T-helper 1 cell (primary cell): ENCODE measurements at places on chromosomes 5 and 9.

DNA sequence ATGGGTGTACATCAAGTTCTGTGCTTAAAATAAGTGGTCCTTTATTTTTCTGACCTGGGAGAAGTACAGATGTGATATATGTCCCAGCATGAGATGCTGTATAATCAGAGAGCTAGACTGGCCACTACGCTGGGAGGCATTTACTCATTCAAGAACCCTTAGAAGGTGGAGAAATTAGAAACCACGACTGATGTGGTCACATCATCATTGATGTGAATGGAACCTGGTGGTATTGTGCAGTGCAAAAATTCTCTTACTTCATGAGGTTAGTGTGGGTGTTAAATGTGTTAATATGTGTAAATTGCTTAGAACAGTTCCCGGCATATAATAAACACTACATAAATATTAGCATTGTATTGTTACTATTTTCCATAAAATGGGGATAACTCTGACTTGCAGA is 69.5 kb upstream of the CKMT2 start:
- no peak for DNase-seq

GRCh38 chr9:78685471-78685870 is 388.5 kb downstream of the PSAT1 start:
- DNase-seq, result no peak

DNA sequence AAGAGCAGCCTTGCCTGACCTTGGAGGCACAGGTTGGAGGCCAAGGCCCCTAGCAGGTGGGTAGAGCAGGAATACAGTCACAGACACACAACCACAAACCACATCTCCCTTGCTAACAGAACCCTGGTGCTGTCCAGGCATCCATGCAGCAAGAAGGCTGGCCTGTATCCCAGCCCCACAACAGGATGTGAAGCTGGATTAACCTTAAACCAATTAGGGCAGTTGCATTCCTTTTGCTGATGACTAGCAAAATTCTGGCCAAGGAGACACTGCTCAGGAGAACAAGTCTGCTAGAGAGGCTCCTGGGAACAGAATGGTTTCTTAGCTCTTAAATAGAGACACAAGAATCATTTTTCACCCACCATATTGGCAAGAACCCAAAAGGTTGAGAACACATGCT is 97.8 kb downstream of the C5orf15 start:
- DNase-seq, result no peak

DNA sequence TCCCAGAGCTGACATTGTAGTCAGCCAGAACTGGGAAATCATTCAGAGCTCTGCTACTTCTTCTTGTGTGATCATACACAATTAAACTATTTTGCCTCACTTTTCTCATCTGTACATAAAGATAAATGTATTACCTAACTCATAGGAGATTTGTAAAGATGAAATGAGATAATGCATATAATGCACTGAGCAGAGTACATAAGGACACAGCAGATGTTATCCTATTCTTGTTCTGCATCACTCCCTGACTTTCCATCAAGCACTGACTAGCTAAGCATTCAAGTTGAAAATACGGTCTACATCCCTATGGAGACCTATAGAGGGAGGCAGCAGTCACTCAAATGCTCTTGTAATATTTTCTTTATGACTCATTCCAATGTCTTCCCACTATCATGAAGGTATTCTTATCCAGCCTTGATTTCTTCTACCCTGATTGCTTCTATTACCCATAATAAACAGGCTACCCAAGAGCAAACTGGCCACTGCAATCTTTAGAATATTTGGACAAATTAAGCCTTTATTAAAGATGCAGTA is 16.3 kb upstream of the PRR16 start:
- DNase-seq, result no peak

- peak; percentile 31 for DNase-seq
Observed at GRCh38 chr5:50435168-50435567, 5.9 kb downstream of the EMB start.

- DNase-seq, result no peak
Observed at GRCh38 chr5:91109634-91110033, 273.5 kb downstream of the ARRDC3 start.

DNA sequence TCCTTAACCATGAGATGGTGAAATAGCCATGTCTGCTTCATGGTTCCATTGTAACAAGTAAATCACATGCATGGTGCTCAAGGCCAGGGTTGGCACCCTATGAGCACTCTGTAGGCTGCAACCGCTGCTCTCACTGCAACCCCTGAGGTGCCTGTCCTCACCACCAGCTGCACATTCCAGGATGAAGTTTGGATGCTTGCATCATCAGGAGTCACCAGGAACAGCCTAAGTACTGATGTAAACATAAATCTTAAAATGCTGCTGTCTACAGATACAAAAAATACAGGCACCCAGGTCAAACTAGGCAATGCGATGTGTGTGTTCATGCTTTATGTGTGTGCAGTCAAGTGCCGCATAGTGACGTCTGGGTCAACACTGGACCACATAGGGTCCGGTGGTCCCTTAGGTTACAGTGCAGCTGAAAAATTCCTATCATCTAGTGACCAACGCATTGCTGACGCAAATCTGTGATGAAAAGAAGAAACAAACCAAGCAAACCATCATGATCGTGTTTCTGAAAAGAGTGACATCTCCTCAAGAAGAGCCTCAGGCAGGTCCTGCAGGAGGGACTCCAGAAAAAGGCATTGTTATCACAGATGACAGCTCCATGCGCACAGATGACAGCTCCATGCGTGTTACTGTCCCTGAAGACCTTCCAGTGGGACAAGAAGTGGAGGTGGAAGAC is 234.8 kb downstream of the AUH start:
- DNase-seq, result no peak

DNA sequence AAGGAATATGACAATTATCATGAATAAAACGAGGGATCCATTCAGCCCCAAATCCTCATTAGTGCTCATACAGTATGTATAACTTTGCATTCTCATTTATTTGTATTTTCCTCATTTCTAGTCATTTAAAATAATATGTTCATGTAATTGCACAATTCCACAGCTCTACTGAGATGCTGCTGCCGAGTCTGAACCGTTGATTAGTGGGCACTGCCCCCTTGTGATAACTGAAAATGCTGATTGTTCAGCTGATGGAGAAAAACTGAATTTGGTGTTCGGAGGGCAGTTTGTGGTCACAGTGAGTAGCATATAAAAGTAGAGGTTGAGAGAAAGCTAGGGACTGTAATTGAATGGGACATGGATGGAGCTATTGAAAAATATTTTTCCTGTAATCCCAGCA is 12.2 kb upstream of the GPR151 start:
- no peak for DNase-seq

GRCh38 chr5:135480511-135480910 is 28.4 kb upstream of the TIFAB start:
- no peak for DNase-seq

GRCh38 chr5:156476158-156476551 is 149.2 kb downstream of the SGCD start:
- DNase-seq, result no peak

DNA sequence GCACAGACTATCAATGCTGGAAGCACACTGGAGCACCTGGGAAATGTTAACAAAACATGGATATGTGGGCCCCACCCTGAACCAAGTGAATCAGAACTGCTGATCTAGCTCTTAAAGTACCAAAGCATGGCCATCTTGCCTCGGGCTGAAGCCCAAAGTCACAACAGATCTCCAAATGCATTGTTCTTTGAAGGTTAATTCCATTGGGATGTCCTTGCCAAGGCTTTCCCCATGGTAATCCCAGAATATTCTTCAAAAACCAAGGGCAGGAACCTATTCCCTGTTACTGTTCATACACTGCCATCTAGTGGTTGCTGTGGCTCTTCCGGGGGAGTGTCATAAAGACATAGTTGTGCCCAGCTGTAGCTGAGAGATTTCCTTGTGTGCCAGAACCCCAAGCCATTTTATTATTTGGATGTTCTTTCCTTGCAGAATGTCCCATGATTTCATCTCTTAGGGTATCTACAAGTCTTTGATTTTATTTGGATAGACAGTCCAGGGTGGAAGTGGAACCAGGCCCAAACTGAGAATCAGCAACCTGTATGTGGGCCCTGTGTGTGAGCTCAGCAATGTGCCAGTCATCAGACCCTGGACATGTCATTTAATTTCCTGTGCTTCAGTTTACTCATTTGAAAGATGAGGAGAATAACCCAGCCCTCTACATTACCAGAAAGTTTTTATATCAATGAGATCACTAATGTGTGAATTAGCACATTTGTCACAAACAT is 290.0 kb downstream of the ACTL7B start:
- no peak for DNase-seq

DNA sequence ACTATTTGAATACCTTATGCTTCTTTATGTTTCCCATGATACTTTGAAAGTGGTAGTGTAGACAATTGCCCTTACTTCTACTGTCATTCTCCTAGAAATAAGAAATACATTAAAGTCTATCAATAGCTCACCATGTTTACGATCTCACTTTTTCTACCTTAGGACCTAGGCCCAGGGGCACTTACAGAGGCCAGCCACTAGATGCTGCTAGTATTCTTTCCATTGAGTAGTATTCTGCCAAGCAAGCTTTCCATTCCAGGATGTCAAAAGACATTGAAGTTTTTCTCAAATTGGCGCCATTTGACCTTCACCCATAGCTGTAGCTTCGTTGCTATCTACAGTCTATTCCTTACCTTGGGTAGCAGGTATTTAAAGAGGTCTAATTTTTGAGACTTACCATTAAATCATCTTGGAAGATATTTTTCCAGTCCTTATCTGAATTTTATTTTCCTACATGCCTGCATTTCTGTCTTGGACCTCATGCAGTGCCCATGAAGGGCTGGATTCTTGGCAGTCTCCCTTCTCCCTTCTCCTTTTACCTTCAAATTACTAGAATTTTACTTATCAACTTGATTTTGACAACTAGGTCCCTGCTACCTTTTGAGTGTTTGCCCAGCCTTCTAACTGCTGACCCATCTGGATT is 246.0 kb upstream of the NUDT12 start:
- no peak for DNase-seq

DNA sequence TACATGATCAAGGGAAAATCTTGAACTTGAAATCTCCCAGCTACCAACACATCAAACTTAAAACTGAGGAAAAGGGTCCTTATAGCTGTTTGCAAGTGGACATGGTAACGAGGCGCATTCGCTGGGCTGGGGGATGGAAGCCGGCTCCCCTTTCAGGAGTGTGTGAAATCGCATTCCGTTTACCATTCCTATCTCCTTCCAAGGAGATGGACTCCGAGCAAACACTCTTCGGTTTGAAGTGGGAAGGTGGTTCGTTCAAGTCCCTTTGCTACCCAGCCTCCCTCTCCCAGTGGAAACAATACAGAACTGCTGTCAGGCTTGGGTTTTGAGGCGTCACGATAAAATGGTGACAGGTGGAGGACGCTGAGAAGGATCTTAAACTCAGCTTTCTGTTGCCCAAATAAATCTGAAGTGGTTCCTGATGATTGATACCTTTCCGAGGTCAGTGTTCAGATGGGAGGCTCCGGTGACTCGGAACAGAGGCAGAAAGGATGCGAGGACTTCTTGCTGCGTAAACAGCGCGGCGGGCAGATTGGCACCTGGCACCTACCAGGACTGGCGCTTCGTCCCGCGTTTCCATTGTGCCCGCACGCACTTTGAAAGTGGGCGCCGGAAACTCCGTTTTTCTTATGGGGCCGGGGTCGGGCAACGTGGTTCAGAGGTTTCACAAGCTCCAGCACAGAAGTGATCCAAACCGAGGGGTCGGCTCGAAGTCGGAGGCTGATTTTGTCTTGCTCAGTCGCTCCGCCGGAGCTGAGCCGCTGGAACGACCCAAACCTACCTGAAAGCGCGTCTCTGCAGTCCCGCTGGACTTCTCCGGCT is 7.0 kb downstream of the MSX2 start:
- no peak for DNase-seq

- DNase-seq, result no peak
Observed at GRCh38 chr9:117992006-117992405, 287.8 kb downstream of the TLR4 start.

GRCh38 chr5:77155179-77155785 is 55.2 kb upstream of the PDE8B start:
- no peak for DNase-seq

DNA sequence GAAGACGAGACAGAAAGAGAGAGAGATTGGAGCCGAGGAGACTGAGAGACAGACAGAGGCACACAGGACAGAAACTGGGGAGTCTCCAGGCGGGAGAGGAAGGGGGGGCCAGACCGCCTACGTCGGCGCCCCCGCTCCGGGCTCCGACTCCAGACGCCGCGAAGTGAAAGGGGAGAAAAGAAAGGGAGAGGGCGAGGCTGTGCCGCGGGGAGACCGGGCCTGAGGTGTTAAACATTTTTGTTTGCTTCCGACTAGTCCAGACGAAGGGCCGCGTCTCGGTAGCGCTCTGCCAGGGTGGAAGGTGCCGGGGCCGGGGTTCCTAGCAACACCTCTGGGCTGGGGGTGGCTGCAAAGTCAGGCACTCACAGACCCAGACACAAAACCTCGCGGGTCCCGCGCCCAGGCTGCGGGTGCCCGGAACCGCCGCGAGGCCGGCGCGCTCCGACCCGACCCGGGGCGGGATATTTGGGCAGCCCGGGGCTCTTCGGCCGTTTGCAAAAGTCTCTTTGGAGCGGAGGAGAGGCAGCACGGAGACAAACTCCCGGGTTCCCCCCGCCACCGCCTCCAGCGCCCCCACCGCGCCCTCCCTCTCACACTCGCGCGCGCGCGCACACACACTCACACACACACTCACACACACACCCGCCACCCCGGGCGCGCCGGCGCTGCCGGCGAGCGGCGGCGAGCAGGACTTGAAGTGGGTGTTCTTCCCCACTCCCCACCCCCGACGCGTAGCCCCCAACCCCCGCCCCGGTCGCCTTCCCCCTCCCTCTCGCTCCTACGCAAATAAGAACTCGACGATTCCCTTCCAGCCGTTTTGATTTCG is 626 bp upstream of the FST start:
- no peak for DNase-seq
